ENCODE measurements at places on chromosomes 1 and 21.

- no peak for DNase-seq
Measured at GRCh38 chr1:77983997-77984355, 5.1 kb upstream of the FUBP1 start.

DNA sequence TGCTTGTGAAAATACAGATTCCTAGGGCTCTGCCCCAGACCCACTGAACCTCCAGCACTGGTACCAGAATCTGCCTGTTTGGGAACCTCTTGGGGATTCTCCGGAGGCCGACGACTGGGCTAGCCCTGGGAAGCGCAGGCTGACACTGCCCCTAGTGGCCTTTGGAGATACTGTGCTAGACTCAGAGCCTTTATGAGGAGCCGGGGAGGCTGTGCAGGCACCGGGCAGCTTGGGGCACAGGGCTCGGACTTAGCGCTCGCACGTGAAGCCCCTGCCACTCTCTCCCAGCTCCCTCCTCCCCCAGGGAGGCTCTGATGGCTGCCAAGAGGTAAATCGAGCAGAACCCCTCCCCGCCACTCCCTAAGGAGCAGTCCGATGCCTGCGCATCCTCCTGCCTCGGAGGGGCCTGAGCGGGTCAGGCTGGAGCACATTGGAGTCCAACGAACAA lies 144.6 kb upstream of the TNR start:
- peak; percentile 2 for DNase-seq

DNA sequence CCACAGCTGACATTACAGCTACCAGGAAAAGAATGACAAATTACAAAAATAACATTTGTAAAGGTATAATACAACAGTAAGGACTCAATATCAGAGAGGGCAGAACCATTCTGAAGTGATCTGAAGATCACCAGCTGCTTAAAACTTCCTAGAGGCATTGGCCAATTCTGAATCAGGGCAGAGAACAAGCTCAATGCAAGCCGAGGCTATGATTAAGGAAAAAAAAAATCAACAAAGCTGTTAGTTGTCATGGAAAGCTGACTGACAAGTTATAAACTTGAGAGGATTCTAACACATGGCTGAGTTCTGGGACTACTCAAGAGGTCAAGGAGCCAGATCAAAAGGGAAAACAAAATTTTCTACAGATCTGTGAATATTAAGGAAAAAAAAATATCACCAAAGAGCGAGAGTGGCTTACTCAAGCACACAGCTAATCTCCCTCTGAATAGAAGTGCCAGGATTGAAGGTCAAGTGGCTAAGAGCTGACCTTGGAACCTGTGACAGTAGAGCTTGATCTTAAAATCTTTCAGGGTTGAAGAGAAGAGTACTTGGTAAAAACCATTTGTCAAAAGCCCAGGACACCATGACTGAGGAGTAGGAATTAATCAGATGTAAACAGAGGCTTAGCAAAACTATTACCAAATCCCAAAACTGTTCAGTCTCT lies 383.4 kb downstream of the USP25 start:
- DNase-seq, result no peak

DNA sequence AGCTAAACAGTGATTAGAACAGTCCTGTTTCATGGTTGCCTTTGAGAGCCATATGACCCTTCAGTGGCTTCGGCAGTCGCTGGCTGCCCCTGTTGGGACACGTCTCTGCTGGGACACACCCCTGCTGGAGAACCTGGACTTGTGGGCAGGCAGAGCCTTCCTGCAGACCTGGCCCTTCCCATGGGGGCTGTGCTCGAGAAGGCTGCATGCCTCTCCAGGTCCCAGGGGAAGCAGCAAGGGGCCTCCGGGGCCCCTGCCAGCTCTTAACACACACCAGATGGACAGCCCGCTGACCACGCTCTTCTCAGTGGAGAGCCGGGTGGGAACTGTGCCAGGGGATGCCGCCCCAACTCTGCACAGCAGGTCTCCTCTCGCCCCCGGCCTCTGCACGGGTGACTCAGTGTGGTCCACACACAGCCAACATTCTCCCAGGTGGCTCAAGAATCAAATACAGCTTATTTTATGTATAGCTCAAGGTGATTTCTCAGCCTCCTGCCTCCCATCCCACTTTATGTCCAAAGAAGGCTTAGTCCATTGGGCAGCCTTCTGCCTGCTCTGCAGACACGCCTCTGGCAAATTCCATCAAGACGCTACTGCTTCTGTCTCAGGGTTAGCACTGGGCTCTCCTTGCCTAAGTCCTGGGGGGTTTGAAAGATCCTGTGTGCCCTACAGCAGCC lies 450.8 kb downstream of the KIF26B start:
- no peak for DNase-seq
